LoVo (cell line): ENCODE measurements at places on chromosomes 7 and 10.
A peak's percentile ranks its signal among the peaks of the same experiment; 100 is the strongest.

DNA sequence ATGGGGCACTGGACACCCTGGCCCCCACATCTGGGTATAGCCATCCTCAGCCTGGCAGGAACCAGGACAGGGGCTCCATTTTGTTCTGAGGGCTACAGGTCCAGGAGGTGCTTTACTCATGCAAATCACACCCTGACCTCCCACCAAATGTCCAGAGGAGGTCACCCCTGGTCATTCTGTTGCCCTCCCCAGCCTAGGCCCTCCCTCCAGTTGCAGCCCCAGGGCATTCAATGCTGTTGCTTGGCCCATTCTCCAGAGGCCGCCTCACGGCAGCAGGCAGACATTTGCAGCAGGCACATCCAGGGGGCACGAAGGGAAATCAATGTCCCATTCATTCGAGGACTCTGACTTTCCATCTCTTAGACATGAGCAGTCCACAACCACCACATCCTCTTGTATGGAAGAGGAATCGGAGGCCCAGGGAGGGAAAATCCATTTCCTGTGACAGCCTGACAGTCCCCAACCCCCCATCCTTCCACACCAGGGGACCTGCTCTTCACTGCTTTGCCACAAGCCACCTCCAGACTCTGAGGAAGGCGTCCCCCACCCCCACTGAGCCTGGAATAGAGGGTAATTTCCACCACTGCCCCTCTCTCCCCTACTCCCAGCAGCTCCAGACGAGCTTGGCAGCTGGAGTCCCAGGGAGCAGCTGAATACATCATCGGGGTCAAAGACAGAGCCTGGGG lies 76.2 kb upstream of the UNC5B start:
- no peak for DNase-seq

DNA sequence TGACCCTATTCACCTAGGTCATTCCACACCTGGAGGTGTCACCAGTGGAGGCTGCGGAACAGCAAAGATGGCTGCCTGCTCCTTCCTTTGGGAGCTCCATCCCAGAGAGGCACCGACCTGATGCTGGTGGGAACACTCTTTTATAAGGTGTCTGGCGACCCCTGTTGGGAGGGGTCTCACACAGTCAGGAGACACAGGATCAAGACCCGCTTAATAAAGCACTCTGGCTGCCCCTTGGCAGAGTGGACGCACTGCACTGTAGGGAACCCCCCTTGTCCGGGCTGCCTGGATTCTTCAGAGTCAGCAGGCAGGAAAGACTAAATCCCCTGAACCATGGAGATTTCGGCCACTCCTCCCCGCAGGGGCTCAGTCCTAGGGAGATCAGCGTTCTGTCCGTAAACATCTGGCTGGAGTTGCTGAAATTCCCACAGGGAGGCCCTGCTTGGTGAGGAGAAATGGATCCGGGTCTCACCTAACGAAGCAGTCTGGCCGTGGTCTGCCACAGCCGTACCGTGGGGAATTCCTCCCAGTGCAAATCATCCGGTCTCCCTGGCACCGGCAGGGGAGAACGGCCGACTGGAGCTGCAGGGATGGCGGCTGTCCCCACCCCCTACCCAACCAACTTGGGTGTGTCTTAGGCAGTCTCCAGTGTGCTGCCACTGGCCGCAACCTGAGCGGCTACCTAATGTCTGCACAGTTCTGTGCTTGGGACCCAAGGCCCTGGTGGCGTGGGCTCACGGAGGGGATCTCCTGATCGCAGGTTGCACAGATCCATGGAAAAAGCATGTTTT lies 66.1 kb downstream of the LSMEM1 start:
- no peak for DNase-seq

GRCh38 chr10:44341886-44342285 lies 43.0 kb downstream of the CXCL12 start:
- no peak for DNase-seq

GRCh38 chr7:134892963-134893362 lies 93.3 kb upstream of the AGBL3 start:
- DNase-seq, result no peak

DNA sequence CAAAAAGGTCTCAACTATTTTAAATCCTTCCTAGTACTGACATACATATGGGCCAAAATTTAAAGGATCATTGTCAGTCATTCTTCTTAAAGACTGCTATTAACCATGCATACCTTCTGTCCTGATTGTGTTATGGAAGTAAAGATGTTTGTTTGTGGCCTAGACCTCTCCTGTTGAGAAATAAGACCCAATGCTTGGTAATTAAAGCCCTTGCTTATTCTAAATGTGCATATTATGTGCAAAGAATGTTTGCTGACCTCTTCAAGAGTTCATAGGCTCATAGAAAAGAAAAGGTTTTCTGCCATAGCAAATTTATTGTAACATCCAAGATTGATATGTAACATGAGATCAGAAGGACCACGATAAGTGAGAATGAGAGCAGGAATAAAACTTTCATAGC lies 145.6 kb downstream of the TWIST1 start:
- DNase-seq, result no peak

DNA sequence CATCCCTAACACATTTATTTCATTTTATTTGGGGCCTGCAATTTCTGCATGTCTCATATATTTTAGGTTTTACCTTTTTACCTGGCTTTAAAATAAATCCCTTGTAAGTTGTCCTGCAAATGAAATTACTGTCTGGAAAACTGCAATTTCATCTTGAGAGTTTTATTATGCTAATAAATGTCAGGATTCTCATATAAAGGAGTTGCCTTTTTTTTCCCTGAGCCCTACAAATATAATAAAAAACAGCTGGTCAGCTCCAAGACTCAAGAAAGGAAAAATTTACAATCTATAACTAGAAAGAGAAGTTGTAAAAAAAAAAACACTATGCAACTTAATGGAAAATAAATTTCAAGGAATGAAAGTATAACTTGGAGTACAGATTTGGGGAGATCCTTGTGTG lies 108.7 kb downstream of the SH2D4B start:
- DNase-seq, result no peak

DNA sequence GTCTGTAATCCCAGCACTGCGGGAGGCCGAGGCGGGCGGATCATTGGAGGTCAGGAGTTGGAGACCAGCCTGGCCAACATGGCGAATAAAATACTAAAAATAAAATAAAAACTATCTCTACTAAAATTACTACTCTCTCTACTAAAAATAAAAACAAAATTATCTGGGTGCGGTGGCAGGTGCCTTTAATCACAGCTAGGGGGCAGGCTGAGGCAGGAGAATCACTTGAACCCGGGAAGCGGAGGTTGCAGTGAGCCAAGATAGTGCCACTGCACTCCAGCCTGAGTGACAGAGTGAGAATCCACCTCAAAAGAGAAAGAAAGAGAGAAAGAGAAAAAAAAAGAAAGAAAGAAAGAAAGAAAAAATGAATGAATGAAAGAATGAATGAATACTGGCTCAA lies 351.4 kb downstream of the ELMO1 start:
- DNase-seq, result no peak

DNA sequence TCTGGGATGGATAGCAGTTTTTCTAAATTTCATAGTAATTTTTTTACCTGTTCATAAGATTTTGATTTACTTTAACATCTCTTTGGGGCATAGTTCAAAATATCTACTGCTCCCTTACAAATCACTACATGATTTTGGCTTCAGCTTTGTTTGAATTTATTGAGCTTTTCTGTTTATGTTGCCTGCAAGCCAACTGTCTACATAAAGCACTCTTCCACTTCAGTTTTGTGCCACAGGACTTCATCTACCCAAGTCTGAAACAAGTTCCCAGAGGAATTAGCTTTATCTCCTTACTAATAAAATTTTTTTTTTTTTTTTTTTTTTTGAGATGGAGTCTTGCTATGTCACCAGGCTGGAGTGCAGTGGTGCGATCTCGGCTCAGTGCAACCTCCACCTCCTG lies 45.4 kb upstream of the KMT2E start:
- DNase-seq, result no peak

GRCh38 chr10:71846816-71847215 lies 4.2 kb downstream of the PSAP start:
- DNase-seq, result no peak

DNA sequence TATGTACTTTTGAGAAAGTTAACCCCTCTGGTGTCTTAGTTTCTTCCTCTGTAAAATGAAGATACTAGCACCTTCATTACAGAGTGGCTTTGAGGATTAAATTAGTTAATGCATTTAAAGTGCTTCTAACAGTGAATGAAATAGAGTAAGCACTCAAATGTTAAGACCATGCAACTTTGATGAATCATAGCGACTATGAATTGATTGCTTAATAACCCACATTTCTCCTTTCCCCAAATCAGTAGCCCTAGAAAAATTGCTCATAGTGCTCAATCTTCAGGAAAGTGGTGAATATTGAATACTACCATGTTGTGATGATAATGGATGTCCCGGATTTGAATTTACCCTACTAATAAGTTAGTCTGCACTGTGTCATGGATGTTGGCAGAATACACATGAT lies 48.1 kb downstream of the CD36 start:
- no peak for DNase-seq

DNA sequence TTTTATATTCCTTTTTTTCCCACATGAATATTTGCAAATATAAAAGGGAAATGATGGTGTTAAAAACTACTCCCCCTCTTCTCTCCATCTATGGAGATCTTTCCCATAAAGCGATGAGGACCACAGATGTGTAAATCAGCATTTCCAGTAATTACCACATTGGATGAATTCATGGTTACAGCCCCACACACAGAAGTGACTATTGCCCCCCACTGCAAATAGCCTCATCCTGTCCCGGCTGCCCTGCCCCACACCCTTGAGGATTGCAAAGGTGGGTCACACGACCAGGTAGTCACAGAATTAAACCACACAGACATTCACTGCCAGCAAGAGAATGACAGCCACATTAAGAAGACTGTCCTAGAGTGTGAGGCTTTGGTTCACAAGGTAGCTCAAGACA lies 145.1 kb downstream of the DOCK4 start:
- no peak for DNase-seq

GRCh38 chr10:28445516-28445915 lies 87.4 kb upstream of the WAC start:
- no peak for DNase-seq

DNA sequence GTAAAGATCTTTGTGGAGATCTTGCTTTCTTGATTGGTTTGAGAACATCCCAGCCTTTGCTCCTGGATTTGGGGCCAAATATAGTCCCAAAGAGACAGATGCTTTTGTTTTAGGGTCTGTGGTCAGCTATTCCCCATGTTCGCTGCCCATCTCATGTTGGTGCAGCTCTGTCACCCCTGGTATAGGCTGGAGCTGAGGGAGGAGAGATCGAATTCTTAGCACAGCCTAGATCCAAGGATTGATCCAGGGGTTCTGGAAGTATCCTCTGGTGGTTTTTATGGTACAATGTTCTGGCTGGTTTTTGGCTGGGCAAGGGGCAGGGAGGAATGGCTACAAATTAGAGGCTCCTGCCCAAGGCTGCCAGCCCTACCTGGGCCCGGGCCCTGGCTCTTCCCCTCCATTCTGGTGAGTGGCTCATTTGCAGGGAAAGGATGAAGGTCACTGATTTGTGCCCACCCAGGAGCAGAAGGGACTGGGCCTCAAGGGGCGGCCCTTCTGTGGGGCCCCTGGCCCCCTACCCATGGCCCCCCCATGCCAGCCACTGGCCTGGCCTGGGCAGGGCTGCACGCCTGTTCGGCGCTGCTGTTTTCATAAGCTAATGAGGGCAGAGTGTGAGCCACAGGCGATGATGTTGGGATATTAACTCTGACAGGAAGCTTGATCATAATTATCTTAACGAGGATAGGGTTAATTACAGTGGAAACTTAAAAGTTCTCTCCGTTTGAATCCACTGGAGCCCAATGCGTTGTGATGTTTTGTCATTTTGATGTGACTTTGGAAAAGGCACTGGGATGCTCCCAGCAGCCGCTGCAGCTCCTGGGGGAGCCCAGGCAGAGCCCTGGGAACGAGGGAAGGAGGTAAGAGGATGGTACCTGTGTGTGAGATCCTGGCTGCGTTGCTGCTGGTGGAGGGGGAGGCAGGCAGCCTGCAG lies 600.6 kb downstream of the LRMDA start:
- no peak for DNase-seq

GRCh38 chr10:70985824-70986622 lies 97.7 kb upstream of the PCBD1 start:
- no peak for DNase-seq

- no peak for DNase-seq
These were observed 14.0 kb upstream of the CDK14 start for GRCh38 chr7:90582164-90582563.

DNA sequence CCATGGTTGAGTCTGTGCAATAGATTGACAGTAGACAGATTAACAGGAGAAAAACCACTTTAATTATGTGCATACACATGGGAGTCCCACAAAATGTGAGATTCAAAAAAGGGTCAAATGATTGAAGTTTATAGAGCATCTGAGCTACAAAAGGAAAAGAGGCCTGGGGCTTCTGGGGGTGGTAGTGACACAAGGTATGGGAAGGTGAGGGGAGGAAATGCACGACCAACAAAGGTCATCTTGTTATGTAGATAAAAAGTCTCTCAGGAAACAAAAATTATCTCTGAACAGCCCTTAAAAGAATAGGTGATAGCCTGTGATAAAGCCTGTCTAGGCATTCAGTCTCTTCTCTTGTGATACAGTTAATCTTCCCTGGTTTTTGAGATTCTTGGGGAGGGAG lies 141.7 kb downstream of the SEC23IP start:
- no peak for DNase-seq

GRCh38 chr10:96261132-96261531 lies 10.2 kb downstream of the BLNK start:
- no peak for DNase-seq

DNA sequence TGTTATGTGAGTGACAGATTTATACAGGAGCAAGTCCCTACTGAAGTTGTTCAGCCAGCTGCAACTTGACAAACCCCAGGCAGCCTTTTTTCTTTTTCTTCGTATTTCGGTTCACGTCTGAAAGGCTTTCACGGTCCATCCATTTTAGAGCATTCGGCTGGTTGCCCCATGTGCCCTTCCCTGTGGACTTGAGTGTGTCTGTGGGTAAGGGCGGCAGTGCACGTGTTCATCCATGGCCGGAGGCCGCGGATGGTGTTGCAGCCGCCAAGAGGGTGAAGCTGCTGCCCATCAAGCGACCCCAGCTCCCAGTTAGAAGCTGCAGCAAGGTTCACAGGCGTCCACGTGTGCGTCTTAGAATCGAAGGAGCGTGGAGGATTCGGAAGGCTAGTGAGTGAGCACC lies 35.9 kb downstream of the PPP2R2D start:
- no peak for DNase-seq

- no peak for DNase-seq
These were observed 522.6 kb downstream of the DNAJB9 start for GRCh38 chr7:109092268-109092667.

GRCh38 chr7:82677493-82677892 lies 233.9 kb upstream of the CACNA2D1 start:
- no peak for DNase-seq

GRCh38 chr10:77422491-77423338 lies 214.9 kb downstream of the KCNMA1 start:
- DNase-seq, result no peak

DNA sequence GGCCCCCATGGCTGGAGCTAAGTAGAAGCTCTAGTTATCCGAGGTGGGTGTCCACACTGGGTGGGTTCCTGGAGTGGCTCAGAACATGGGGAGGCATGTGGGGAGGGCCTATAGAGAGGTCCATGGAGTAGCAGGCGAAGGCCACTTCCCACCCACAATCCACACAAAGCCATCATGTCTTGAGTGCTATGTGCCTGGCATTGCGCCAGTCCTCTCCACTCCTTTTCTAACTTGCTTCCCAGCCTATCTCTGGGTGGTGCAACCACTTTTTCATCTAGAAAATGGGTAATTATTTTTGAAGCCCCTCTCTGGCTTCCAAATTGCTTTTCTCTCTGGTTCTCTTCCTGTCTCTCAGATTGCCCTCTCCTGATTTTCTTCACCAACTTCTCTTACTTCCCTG lies 263.6 kb downstream of the PHTF2 start:
- DNase-seq, result no peak

GRCh38 chr7:34425194-34425593 lies 232.8 kb upstream of the NPSR1 start:
- no peak for DNase-seq

GRCh38 chr10:22427890-22428571 lies 82.7 kb downstream of the SPAG6 start:
- DNase-seq, result peak; percentile 69
